ENCODE measurements at places on chromosomes 16 and 17.

DNA sequence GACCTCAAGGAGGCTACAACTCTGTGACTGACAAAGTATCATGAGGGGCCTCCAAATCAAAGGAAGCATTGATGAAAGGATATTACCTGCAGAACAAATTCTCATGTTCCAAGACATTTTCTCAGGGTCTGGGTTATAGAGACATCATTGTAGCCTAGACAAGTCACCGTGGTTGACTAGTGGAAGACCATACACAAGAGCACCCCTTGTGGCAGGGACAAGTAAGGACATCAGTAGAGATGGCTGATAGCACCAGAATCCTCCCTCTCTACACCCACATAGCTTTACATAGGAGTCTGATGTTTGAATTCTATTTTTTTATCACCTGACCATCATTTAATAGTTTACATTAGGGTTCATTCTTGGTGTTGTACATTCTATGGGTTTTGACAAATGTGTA, 32.5 kb upstream of the CDH8 start:
- no peak for DNase-seq

DNA sequence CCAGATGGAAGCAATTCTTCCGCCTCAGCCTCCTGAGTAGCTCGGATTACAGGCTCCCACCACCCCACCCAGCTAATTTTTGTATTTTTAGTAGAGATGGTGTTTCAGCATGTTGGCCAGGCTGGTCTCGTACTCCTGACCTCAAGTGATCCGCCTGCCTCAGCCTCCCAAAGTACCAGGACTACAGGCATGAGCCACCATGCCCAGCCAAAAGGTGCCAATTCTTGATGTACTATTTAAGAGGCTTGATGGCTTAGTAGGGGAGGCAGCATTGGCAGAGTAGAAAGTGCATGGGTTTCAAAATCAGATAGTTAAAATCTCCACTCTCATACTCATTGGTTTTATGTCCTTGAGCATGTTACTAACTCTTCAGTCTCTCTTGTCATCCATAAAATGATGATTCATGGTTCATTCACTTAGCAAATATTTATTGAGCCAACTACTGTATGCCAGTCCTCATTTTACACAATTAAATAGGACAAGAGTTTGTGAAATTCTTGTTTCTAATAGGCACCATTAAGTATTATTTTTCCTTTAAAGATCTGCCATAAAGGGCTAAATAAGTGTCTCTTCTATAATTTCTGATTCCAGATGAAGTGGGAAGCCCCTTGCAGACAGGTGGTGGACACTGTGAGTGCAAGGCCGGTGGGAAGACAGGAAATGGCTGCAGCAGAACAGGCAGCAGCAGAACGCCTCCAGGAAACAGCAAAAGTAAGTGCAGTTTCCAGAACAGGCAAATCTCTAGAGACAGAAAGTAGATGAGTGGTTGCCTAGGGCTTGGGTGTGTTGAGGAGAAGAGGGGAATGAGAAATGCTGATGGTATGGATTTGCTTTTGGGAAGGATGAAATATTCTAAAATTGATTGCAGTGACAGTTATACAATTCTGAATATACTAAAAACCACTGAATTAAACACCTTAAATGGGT, 8.2 kb upstream of the RPL27 start:
- DNase-seq, result no peak

- no peak for DNase-seq
These were observed 313.0 kb downstream of the SEC14L1 start for GRCh38 chr17:77453613-77454241.

- no peak for DNase-seq
These were observed 86.5 kb downstream of the SNX29 start for GRCh38 chr16:12063004-12063395.

DNA sequence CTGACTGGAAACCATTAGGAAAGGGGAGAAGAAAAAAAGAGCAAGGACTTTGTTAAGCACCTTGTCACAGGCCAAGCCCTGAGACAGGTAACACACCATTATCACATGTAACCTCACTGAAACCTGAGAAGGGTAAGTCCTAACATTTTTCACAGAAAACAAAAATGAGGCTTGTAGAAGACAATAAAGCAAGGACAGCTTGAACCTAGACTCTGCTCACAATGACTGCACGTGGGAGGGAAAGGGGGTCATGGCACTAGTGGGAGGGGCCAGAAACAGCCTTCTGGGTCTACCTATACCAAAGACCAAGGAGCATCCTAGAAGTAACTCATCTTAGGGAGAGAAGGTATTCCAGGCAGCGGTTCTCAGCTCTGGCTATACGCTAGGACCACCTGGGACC, 7.5 kb downstream of the TK2 start:
- DNase-seq, result no peak

All from stimulated activated CD4-positive, alpha-beta T cell treated with anti-CD3 and anti-CD28 coated beads, Interleukin-4, amount 100 ng/mL, for 48 hours (primary cell).